ENCODE measurements at places on chromosomes 12 and 14.

- no peak for DNase-seq
Measured at GRCh38 chr12:65443038-65443437, 164.6 kb downstream of the MSRB3 start.

- no peak for DNase-seq
Measured at GRCh38 chr14:54487771-54488170, 1.0 kb downstream of the GMFB start.

DNA sequence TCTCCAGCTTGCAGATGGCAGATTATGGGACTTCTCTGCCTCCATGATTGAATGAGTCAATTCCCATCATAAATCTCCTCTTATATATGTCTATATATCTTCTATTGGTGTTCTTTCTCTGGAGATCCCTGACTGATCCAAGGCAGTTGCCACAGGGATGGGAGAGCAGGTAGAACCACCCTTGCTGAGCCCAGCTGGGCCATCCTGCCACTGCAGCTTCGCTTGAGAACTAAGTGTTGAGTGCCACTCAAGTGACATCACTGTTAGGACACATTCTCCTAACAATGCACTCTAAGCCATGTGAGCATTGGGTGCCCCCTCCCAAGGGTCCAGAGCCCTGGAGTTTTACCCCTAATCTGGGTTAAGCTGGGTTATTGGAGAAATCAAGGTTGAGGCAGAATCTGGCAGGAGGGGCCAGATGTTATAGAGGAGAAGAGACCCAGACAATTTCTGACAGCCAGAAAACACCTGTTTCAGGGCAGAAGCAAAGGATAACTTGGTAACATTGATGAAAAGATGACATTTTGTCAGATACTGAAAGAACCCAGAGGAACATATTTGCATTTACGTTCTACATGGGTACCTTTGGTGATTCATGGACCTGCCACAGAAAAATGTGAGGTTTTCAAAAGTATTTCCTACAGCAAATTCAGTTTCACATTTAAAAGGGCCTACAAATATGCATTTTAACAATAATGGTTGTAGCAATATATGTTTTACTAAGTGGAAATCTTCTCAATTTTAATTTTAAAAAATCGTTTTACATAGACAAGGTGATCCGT, 57.2 kb upstream of the MAX start:
- DNase-seq, result no peak

DNA sequence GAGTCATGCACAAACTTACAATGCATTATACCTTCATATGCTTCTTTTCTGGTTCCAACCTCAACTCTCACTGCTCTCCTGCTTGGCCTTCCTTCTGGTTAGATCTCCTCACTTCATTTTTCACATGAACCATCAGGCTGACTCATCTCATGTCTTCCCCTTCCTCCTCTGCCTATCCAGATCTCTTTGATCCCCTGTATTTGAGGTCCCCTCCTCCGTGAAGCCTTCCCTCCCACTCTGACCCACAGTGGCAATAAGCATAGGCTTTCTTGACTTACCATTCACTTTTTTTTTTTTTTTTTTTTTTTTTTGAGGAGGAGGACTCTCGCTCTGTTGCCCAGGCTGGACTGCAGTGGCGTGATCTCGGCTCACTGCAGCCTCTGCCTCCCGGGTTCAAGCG, 14.7 kb upstream of the ASIC1 start:
- no peak for DNase-seq

GRCh38 chr12:1357171-1357570, 237.2 kb downstream of the FBXL14 start:
- DNase-seq, result no peak

- no peak for DNase-seq
Measured at GRCh38 chr14:30798516-30798915, 75.8 kb upstream of the COCH start.

DNA sequence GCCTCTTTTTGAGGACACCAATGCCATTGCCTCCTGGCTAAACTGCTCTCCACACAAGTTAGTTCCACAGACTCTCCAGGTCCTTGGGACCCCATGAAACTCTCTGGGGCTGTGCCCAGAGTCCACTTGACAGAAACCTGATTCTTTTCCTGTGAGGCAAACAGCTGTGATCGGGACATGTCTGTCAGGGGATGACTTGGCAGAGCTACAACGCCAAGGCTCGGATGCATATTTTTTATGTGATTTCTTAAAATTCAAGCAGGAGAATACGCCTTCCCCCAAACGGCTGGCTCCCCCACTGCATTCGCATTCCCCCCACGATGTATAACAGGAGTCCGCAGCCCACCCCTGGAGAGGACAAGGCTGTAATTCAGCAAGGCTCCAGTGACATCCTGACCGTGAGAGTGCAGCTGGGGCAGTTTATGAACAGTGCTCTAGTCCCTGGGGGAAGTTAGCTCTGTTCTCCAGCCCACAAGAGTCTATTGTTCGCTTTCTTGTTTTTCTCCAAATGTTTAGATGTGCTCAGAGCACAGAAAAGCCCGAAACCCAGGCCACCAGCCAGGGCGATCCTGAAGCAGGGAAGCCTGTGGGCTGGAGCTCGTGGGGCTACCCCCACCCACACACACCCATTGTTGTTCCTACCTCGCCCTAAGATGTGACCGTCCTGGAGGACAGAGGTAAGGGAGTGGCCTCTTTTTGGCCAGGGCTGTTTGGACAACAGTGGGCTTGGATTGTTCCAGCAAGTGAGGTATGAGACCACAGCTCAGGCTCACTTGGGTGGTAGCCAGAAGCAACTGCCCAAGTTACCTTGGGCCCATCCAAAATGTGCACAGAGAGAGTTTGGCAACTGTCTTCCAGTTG, 159.5 kb downstream of the ZFP36L1 start:
- DNase-seq, result no peak

GRCh38 chr12:125988545-125988944, 923.3 kb downstream of the AACS start:
- no peak for DNase-seq

GRCh38 chr14:50977863-50978528, 33.7 kb upstream of the PYGL start:
- DNase-seq, result no peak

DNA sequence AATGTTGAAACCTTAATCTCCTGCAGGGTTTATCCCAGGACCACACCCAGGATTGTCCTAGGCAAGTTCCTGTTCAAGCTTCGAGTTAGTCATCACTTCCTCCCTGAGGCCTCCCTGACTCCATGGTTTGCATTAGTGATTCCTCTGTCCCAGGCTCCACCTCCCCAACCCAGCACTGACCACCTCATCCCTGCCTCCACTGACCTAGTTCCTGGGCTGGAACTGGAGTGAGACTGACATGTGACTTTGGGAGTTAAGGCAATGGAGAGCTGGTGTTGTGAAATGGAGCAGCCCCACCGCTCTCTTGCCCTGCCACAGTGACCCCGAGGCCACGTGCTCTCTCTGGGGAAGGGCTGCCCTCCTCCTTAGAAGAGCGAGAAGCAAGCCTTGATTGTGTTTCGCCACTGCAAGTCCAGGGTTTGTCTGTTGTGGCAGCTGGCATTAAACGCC, 15.8 kb upstream of the DTX1 start:
- no peak for DNase-seq

- DNase-seq, result no peak
Measured at GRCh38 chr12:113246478-113247122, 25.3 kb downstream of the TPCN1 start.

GRCh38 chr12:107302649-107303341, 209.4 kb upstream of the CRY1 start:
- DNase-seq, result no peak

DNA sequence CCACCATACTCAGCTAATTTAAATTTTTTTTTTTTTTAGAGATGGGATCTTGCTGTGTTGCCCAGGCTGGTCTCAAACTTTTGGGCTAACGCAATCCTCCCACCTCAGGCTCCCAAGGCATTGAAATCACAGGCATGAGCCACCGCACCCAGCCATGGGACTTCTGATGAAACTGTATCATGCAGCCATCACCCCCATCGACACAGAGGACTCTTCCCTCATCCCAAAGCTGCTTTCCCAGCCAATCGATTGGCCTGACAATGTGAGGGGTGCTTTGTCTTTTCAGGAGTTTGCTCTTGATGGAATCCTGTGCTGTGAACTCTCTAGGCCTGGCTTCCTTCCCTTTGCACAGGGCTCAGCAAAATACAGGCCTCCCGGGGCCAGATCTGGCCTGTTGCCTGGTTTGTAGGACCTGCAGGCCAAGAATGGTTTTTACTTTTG, 59.6 kb upstream of the NCOR2 start:
- DNase-seq, result no peak

DNA sequence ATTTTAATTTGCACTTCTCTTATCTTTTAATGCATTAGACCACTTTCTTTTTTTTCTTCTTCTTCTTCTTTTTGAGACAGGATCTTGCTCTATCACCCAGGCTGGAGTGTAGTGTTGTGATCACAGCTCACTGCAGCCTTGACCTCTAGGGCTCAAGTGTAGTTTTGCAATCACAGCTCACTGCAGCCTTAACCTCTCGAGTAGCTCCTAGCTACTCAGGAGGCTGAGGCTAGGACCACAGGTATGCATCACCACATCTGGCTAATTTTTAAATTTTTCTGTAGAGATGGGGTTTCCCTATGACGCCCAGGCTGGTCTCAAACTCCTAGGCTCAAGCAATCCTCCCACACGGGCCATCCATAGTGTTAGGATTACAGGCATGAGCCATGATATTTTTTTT, 12.7 kb downstream of the TMED8 start:
- DNase-seq, result no peak

DNA sequence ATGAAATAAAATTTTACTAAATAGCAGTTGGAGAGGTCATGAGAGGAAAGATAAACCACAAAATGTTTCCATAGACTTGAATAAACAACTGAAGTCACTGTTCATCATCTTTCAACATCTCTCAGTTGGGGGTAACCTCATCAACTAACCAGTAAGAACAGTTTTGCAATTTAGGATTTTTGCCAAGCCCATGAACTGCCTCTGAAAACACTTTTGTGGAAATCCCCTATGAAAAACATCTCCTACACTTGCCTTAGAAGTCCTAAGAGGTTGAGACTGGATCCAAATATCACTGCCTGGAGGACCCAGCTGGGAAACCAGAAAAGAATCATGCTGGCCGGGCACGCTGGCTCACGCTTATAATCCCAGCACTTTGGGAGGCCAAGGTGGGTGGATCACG, 273.1 kb downstream of the C12orf50 start:
- no peak for DNase-seq

- DNase-seq, result no peak
Measured at GRCh38 chr12:112149596-112149995, 24.2 kb downstream of the TRAFD1 start.

DNA sequence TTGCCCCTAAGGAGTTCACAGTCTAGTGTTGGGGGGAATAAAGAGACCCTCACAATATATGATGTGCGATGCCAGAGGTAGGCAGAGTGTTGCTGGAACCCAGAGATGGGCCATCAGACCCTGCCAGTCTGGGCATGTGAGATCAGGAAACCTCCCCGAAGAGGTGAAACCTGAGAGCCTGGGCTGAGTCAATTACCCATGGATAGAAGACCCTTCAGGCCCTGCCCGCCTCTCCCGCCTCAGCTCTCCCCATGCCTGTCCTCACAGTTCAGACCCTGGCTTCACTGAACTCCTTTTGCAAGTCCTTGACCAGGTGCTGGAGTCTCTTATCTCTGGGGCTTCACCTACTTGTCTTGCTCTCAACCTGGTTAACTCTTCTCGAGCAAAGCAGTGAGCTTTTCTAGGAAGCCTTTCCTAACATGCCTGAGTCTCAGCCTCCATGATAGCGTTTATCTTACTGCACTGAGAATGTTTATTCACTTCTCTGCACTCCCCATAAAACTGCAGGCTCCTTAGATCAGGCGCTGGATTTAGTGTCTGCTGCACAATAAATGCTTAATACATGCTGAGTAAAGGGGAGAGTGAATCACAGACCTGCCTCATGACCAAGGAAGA, 19.6 kb downstream of the ALDH1L2 start:
- DNase-seq, result no peak

- no peak for DNase-seq
Measured at GRCh38 chr12:89427508-89428156, 75.3 kb upstream of the DUSP6 start.

GRCh38 chr12:110927546-110927945, 7.2 kb upstream of the MYL2 start:
- no peak for DNase-seq

- DNase-seq, result no peak
Measured at GRCh38 chr14:99430491-99430890, 50.2 kb downstream of the SETD3 start.

DNA sequence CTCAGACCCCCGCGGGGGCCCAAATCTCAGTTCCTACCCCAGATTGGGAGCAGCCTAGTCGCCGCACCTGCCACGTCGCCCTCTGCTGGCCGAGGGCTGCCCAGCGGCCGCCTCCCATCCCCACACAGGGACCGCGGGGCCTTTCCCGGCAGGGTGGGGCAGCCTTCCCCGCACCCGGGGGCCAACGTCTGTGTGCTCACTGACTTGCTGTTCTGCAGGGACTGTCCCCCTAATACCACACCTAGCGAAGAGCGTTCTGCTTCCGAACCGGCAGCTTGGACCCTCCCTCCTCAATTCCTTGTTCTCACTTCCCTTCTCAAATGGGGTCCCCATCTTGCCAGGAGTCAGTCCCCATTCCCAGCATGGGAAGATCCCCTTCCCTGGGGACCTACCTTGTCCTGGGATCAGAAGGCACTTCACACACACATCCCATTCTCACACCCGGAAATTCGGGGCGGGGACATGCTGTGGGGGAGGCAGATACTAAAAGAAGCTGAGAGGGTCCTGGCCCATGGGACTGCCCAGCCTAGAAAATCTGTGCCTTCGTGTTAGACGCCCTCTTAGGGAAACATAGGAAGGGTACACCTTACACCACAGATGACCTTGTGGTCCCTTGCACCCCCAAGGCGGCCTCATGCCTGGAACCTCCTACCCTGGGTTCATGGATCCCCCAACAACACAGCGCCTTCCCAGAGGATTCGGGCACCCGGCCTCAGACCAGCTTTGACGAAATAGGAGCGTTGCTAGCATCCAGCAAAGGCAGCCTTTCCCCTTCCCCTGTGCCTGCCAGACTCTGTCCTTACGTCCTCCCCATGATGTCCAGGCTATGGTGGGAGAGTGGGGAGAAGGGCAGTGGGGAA, 16.4 kb downstream of the ACVRL1 start:
- peak; percentile 15 for DNase-seq

DNA sequence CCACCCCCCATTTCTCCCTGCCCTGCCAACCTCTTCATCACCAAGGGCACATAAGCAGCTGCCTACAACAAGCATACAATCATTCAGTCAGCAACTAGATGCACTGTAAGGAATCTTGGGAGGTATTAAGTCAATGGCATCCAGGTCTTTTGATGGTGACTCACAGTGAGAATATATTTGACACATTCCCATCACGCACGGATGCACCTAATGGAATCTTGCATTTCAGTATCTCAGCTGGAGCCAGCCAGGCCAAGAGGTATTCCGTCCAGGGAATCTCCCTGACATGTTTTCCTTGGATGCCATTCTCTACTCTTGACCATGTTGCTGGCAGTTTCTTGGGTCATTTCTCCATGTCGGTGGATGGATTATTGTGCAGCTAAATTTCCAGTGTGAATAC, 73.9 kb upstream of the CAPRIN2 start:
- no peak for DNase-seq

GRCh38 chr14:100865682-100866591, 37.6 kb downstream of the RTL1 start:
- DNase-seq, result no peak

GRCh38 chr14:51550636-51551035, 101.1 kb upstream of the FRMD6 start:
- no peak for DNase-seq
